Stimulated activated CD4-positive, alpha-beta T cell treated with anti-CD3 and anti-CD28 coated beads, Interleukin-12 subunit alpha, Interleukin-12 subunit beta, amount 100 ng/mL, for 24 hours (primary cell): ENCODE measurements at places on chromosomes 12 and 14.

- no peak for DNase-seq
Observed at GRCh38 chr12:80293759-80294158, 150.3 kb upstream of the PTPRQ start.

DNA sequence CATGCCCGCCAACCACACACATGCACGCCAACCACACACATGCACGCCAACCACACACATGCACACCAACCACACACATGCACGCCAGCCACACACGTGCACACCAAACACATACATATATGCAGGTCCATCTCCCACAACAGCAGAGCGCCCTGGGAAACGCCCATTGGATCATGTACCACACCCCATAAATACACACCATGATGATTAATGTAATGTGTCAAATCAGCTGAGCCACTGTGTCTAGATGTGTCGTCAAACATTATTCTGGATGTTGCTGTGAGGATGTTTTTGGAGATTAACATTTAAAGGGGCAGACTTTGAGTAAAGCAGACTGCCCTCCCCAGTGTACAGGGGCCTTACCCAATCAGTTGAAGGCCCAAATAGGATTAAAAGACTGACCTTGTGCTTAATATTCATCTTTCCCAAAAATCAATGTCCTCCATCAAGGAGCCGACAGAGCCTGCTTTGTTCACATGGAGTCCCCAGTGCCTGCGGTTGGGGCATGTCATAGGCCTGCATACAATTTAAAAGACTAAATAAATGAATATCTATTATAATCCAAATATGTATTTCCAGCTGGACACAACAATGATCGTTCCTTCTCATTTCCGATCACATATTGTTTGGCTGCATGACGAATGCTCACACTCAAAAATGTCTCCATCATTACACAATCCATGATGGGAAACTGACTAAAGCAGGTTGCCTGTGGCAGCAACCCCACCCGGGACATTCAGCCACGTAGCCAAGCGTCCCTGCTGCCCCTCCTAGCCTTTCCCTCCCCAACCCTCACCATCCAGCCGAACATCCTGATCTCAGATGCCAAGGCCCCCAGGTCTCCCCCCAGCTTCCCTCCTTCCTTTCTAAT, 23.2 kb upstream of the BDKRB2 start:
- DNase-seq: no peak

- no peak for DNase-seq
Observed at GRCh38 chr12:22268973-22269372, 65.5 kb downstream of the ST8SIA1 start.

GRCh38 chr14:100737526-100737925, 10.8 kb downstream of the DLK1 start:
- DNase-seq: no peak

- DNase-seq: no peak
Observed at GRCh38 chr14:56810836-56811592, 735 bp upstream of the OTX2 start.

DNA sequence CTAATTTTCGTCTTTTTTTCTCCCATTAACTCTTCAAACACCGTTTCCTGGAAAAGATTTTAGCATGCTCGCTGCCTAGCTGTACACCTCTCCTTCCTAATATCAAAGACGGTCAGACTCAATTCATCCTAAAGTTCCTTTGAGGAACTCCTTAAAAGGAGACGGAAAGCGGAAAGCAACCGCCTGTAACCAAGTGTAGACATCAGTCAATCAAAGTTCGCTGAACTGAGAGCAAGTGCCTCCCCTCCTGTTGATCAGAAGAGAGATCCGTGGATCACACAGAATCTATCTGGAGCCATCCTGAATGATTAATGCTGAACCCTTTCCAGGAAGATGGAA, 412 bp upstream of the TEP1 start:
- DNase-seq: no peak

- peak; percentile 28 for DNase-seq
Observed at GRCh38 chr14:54691525-54692283, 124.8 kb downstream of the SAMD4A start.

GRCh38 chr12:28156804-28157203, 33.5 kb upstream of the CCDC91 start:
- no peak for DNase-seq

DNA sequence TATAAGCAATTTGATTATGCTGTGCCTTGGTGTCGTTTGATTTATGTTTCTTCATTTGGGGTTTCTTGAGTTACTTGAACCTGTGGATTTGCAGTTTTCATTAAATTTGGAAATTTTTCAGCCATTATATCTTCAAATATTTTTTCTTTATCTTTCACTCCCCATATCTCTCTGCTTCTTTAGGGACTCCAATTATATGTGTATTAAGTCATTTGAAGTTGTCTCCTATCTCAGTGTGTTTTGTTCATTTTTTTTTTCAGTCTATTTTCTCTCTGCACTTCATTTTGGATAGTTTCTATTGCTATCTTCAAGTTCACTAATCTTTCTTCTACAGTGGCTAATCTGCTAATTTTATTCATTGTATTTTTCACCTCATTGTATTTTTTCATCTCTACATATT, 29.4 kb upstream of the RTRAF start:
- no peak for DNase-seq

DNA sequence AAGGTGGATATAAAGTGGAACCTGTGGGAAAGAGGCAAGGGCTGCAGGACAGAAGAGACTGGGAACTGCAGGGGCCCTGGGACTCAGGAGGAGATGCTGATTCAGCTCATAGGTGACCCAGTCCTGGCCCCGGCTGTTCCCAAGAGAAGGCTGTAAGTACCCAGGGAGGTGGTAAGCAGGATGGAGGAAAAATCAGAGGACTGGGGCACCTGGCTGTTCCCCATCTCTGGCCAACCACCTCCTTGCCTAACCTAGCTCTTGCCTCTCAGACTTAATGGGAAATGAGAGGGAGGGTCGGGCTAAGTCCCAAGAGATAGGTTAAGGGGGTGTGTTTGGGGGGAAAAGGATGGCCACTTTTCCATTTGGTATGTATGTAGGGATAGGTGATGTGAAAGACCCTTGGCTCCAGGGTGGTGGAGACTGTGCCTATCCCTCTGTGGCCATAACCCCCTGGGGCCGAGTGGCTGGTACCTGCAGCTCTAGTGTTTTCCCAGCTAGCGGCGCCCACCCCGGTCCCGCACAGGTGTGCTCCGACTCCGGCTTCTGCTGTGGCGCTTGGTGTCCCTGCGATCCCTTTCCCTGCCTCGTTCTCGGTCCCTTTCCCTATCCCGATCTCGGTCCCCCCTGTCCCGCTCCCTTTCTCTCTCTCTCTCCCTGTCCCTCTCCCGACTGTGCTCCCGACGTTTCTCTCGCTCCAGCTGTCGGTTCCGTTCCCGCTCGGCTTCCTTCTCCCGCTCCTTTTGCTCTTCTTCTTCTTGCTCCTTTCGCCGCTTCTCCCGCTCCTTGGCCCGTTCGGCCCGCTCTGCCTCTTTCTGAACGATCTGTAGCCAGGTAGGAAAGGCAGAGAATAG, 1.6 kb upstream of the CDH24 start:
- DNase-seq: no peak

DNA sequence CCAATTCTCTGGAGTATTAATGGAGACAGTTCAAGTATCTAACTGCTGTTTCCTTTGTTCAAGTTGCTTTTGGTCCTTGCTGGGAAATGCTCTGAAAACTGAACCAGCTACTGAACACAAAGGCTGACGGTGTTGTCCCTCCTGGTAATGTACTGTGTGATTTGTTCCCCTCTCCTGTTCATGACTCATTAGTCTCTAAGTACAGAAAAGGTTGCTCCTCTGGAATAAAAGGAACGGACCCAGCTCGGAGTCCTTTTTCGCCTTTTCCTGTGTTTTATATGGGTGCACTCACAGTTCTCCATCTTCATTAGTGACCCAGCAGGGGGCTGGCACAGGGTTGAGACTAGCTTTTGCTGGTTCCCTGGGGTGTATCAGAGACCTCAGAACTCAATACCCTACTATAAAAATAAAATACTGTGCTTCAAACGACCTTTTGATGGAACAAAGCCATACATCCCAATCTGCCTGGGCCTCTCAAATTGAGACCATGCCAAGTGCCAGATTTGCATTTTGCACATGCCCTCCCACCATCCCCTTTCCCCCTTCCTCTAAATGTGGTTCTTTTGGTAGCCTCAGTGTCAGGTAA, 269.7 kb downstream of the RAD51B start:
- no peak for DNase-seq

DNA sequence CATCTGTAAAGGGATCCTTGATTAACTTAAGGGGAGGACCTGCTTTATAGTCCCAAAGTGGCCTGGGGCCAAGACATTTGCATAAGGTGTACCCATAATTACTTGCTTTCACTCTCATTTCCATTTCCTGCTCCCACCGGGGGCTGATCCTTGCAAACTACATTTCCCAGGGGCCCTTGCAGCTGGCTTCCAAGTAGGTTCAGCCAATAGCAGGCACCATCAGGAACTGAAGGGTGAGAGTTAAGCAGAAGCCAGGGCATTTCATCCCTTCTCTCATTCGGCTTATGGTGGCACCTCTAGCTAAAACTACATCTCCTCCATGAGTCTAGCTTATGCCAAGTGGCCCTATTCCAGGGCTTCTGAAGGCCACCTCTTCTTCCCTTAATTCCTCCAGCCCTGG, 88.8 kb downstream of the CCDC60 start:
- DNase-seq: no peak

DNA sequence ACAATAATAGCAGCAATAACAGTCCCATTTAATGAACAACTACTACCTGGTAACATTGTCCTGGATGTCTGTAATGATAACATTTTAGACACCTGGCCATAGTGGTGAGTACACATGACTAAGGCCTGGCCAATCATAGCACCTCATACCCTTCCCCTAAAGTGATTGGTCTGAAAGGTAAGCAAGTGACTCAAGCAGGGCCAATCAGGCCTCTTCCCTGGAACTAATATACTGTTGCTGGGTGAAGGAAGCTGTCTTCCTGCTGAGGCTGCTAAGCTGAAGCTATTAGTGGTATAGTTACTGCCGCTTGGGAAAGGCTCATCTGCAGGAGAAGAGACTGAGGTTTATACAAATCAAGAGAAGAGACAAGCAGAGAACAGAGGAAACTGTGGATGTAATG, 18.7 kb upstream of the NOS1 start:
- DNase-seq: no peak

DNA sequence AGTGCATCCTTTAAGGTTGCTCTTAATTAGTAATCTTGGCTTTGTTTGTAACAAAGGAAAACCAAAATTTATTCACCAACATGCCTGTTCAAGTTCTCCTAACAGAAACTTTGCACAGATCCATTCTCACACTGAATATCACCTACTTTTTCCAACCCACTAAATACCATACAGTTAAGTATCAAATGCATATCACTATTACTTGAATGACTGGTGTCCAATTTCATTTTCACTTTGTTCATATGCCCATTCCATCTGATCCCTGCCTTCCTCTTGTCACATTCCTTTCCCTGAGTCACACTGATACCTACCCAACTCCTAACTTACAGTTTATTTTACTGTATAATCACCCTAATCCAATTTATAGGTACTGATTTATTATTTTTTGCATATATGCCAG, 286.4 kb downstream of the NELL2 start:
- DNase-seq: no peak

GRCh38 chr12:116529048-116529447, 30.1 kb upstream of the MAP1LC3B2 start:
- DNase-seq: no peak

DNA sequence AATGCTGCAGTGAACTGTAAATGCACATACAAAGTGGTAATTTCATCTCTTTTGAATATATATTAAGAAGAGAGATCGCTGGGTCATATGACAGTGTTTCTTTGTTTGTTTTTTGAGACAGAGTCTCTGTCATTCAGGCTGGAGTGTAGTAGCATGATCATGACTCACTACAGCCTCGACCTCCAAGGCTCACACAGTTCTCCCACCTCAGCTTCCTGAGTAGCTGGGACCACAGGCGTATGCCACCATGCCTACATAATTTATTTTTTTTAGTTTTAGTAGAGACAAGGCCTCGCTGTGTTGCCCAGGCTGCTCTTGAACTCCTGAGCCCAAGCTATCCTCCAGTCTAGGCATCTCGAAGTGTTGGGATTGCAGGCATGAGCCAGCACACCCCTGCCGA, 62.4 kb upstream of the ACSS3 start:
- no peak for DNase-seq

- no peak for DNase-seq
Observed at GRCh38 chr14:45271858-45272537, 19.0 kb upstream of the MIS18BP1 start.

GRCh38 chr12:124294780-124295341, at the start of gene RFLNA:
Gene RFLNA, plus strand, starts transcription at chr12:124295093. Its CDS starts 337 bp downstream, at chr12:124295430.
- DNase-seq: no peak

DNA sequence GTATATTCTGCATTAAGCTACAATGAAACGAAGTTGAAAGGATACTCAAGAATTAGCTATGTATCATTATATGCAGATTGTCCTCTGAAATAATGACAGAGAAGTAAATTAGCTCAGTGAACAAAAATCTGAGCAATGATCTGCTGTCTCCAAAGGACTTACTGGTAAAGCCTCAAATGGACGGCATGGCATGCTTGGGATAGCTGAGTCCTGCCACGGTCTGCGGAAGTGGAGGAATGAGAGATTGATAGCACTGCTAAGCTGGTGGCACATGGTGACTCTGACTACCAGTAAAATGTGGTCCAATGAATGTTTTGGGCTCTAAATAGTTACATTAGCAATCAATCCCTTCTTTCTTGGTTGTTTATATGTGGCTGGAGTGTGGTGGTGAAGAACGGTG, 3.7 kb upstream of the DENND5B start:
- DNase-seq: no peak

GRCh38 chr14:90397425-90398314, 841 bp downstream of the CALM1 start:
- peak; percentile 37 for DNase-seq
